NCI-H1092 treated with DMSO at 0.1 percent for 48 hours (cell line): ENCODE measurements at places on chromosomes 4 and X.

DNA sequence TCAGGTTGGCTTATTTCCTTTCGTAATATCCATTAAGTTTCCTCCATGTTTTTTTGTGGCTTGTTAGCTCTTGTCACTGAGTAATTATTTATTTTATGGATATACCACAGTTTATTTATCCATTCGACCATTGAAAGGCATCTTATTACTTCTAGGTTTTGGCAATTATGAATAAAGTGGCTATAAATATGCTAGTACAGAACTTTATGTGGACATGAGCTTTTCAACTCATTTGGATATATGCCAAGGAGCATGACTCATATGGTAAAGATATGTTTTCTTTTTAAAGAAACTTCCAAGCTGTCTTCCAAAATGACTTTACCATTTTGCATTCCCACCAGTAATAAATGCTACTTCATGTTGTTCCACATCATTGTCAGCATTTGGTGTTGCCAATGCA lies 803.6 kb downstream of the GLUD2 start:
- no peak for DNase-seq

- no peak for DNase-seq
Measured at GRCh38 chr4:114472269-114473032, 126.2 kb upstream of the UGT8 start.

GRCh38 chr4:16779028-16779675 lies 119.3 kb downstream of the LDB2 start:
- no peak for DNase-seq

- no peak for DNase-seq
Measured at GRCh38 chr4:71729856-71730255, 54.0 kb downstream of the GC start.

GRCh38 chrX:32451954-32452695 lies 759.2 kb downstream of the DMD start:
- no peak for DNase-seq

GRCh38 chr4:45004847-45005565 lies 278.6 kb upstream of the GNPDA2 start:
- DNase-seq: no peak

GRCh38 chr4:97984545-97985131 lies 158.6 kb downstream of the STPG2 start:
- DNase-seq: no peak

DNA sequence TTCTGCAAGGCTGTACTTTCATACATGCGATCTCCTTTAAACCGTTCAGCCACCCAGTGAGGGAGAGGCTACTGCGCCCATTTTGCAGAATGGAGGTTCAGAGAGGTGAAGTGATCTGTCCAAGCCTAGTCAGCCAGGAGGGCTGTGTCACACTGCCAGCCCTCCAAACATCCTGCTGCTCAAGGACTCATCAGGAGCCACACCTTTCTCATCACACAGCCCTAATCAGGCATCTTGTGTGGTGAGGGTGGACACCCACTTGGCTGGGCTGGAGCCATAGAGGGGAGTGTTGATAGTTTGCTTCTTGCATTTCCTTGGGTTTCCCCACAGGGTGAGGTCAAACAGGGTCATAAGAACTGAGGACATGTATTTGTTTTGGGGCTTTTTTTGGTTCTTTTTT lies 5.4 kb upstream of the CXCR3 start:
- DNase-seq: no peak

- DNase-seq: no peak
Measured at GRCh38 chr4:77917601-77918000, 55.0 kb downstream of the MRPL1 start.

- DNase-seq: no peak
Measured at GRCh38 chr4:145681956-145682355, 2.0 kb downstream of the C4orf51 start.

GRCh38 chrX:3250966-3251365 lies 95.5 kb downstream of the MXRA5 start:
- no peak for DNase-seq

DNA sequence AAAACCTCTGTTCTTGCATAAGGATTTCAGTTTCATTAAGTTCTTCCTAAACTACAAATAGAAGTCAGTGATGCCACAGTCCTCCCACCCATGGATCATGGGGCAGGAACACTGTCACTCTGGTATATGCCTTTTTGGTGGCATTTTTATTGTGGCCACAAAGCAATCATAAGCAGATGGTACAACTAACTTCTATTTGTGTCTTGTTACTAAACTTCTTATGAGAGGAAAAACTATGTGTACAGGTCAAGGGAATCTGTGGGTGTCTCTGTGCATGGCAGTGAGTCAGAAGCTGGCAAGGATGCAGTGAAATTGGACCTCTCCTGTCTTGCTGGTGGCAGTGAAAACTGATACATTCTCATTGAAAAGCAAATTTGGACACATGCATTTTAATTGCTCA lies 245.0 kb upstream of the GPC4 start:
- no peak for DNase-seq

DNA sequence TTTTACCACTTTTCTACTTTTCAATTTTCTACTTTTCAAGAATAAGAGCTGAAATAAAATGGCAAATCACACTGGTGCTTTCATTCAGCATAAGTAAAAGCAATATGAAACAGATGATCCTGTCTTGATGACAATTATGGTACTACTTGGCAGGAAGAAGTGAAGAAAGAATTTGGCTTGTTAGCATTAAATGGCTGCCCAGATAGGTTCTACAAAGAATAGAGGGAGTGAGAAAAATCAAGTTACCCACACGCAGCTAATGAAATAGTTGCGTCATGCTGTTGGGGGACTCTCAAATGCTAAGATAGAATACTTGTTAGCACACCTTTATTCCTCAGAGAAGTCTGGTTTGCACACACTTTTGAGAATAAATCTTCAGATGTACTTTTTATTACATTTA lies 12.5 kb upstream of the LCORL start:
- DNase-seq: no peak

DNA sequence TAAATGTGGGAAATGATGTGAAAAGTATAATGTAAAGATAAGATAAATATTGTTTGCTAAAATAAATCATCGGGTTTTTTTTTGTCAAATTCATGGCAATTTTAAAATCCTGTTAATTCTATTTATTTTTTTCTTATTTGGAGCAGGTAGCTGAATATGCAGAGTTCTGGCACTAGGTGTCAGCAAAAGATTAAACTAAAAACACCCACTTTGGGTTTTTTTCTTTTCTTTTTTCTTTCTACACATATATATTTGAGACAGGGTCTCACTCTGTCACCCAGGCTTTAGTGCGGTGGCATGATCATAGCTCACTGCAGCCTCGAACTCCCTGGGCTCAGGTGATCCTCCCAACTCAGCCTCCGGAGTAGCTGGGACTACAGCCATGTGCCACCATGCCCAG lies 6.9 kb upstream of the RAP2C start:
- no peak for DNase-seq

DNA sequence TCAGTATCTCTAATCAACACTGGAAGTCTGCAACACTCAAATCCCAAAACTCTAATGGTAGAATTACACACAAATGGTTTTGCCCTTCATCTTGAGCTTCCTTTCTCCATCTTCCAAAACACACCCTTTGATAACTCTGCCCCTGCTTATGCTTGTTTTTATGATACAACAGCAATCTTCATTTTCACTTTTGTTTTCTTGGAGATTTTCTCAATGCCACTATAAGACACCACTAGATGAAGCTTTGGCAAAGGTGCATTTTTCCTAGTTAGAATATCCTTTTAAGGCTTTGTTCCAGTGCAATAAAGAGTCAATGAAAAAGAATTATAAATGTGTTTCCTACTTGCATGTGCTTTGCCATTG lies 472.4 kb upstream of the NWD2 start:
- no peak for DNase-seq

GRCh38 chr4:73406548-73406875 lies 2.4 kb downstream of the ALB start:
- DNase-seq: no peak

DNA sequence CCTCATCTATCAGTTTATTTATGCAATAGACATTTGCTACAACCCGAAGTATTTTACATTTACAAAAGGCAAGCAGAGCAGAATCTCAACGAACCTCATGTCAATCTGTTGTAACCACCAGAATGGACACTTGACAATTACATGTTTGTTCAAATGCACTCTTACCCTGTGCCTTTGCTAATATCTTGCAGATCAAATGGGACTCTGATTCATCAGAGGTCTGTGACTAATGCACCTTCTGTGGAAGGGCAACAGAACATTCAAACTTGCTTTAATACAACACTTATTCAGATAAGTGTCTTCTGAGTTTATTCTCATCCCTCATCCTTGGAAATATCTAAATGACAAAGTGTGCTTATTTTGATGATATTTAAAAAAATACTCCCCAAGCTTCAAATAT lies 644.7 kb upstream of the PCDH10 start:
- no peak for DNase-seq

DNA sequence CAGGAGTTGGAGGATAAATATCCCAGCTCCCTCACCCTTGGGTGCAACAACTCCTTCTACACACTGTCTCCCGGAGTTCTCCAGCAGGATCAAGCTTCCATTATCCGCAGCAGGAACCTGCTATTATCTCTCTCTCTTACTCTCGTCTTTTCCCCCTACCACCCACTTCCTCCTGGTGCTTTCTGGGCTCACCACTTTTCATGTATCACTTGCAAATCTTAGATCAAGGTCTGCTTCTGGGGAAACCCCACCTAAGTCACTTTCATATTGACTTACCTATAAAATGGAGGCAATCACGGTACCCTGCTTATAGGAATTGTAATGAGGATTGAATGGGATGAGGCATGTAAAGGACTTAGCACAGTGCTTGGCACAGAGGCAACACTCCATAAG lies 589.5 kb downstream of the BCOR start:
- no peak for DNase-seq

- no peak for DNase-seq
Measured at GRCh38 chr4:100569196-100569595, 51.4 kb upstream of the EMCN start.

GRCh38 chrX:13599491-13599890 lies 30.1 kb downstream of the EGFL6 start:
- DNase-seq: no peak

- no peak for DNase-seq
Measured at GRCh38 chr4:78788007-78788889, 12.1 kb downstream of the BMP2K start.

DNA sequence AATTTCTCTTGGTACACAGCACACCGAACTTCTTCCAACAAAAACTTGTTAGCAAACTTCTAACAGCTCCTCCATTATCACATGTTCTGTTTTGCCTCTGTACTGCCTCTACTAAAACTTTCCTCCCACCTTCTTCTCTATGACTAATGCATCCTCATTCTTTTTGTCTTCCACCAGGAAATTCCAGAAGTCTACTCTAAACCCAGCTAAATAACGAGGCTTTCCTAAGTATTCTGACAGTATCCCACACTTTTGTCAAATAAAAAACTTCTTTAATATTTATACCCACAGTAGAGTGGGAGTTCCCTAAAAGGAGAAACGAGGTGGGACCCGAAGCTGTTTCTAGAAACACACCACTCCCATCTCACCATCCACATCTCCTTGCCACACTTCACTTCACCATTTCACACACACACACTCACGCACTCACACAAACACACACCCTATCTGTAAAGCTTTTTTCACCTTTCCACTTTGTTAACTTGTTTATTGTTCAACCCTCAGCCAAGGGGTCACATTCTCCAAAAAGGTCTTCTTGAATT lies 280.3 kb downstream of the ARAP2 start:
- DNase-seq: no peak

DNA sequence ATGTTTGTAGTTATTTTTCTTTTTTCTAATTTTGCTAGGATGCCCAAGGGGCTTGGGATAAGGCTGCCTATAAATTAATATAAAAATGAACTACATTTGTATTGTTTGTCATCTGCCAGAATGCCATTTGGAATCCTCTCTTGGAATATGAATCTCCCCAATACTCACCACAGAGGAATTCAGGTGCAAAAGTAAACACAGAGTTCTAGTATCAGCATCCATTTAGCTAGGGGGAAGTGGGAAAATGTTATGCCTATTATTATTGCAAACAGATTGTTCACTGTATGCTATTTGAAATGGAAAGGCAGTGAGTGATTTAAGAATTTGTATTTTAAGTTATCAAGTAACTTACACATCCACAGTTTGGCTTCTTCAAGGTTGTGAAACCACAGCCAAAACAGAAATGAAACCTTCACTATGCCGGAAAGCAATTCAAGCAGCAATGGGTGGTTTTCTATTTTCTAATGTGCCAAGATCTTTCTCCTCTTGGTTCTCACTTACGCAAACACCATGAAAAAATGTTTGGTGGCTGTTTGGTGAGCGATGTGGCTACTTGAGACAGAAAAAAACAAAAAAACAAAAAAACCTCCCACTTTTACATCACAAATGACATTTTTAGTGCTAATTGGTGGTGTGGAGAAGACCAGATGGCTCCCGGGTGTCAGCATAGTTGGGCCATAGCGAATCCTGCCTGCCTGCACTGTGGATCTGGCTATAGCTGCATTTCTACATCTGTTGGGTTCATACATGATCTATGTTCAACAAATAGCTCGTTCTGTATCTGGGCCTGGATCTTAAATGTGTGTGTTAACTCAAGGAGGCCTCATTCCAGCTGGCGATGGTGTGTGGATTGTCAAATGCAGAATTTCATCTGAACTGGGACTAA lies 200.8 kb upstream of the GIMD1 start:
- no peak for DNase-seq

DNA sequence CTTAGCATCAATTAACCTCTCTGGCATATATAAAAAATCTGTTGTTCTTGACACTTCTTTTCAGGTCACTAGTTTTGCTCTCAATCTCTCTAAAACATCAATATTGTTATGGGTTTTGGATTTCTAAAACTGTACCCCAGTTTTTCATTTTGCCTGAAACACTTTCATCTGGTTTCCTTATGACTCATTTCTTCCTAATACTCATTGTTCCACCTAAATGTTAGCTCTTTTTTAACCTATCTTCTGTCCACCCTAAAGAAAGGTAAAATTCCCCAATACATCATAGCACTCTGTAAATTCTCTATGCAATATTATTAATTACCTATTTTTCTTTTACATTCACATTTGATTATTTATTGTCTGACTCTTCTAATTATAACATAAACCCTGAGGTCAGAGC lies 575.5 kb upstream of the NDST4 start:
- no peak for DNase-seq

- DNase-seq: no peak
Measured at GRCh38 chr4:11281720-11282119, 147.0 kb downstream of the HS3ST1 start.

DNA sequence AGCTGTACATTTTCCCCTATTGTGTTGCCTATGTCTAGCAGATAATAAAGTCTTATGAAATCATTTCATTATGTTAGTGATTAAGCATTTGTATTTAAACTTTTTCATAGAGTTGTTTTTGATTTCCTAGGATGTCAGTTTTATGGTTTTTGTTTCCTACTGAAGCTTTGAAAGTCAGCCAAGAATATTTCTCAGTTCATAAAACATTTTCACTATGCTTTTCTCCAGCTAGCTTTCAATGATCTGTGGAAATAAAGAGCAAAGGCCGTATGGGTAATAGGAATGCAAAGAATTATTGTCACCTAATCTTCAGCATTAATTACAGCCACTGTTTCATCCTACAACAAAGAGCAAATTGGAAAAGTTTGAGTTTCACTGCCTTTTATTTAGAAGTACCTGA lies 145.7 kb upstream of the NUDT6 start:
- DNase-seq: no peak
